ENCODE measurements at places on chromosomes 3 and 15. TPM values are rescaled to one million over a fixed set of nuclear protein-coding genes. Genes with fewer than 3 reads are reported as not detected.

GNL3 gene
- total RNA-seq: 99.9 TPM

LPCAT4 gene
- 6.3 TPM for total RNA-seq

SLC35A5 gene
- total RNA-seq: 35.3 TPM

ASB14 gene
- not detected for total RNA-seq

ALDH1L1 gene
- not detected for total RNA-seq

DOCK3 gene
- 0.17 TPM for total RNA-seq

- H3K4me3 ChIP-seq: no peak overlapping the region
- no peaks in the 10 kb centered on the region for H3K27me3 ChIP-seq
- H3K4me1 ChIP-seq: peaks cover 5% of the 10 kb centered on the region
- H3K36me3 ChIP-seq: no peaks in the 10 kb centered on the region
- no peak for DNase-seq
These were observed 244.1 kb upstream of the NR2E3 start for GRCh38 chr15:71566226-71566625.

DNA sequence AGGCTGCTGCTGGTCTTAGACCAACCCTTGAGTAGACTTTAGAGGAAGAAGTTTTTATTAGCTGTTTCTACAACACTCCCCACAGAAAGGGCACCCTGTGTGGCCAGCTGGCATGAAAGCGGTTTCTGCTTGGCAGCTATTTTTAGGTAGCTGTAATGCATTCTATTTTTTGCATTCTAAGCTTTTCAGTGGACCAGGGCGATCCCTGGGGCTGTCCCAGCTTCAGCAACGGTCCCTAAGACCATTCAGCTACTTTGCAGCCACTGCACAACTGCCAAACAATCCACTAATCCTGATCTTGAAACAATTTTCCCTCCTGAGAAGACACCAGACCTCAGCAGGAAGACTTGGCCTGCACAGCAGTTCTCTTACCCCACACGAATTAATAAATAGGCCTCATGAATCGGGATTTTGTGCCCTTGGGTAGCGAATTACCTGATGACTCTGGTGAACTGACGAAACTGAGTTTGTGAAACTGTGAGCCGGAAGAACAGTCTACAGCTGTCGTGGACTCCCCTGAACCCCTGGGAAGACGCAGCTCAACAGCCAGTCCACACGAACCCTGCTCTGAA lies 14.6 kb upstream of the TFRC start:
- no peaks in the 10 kb centered on the region for H3K4me1 ChIP-seq
- H3K36me3 ChIP-seq: no peaks in the 10 kb centered on the region
- no peak overlapping the region for H3K27ac ChIP-seq
- no peak overlapping the region for H3K4me3 ChIP-seq
- H3K27me3 ChIP-seq: peaks cover 2% of the 10 kb centered on the region

DNA sequence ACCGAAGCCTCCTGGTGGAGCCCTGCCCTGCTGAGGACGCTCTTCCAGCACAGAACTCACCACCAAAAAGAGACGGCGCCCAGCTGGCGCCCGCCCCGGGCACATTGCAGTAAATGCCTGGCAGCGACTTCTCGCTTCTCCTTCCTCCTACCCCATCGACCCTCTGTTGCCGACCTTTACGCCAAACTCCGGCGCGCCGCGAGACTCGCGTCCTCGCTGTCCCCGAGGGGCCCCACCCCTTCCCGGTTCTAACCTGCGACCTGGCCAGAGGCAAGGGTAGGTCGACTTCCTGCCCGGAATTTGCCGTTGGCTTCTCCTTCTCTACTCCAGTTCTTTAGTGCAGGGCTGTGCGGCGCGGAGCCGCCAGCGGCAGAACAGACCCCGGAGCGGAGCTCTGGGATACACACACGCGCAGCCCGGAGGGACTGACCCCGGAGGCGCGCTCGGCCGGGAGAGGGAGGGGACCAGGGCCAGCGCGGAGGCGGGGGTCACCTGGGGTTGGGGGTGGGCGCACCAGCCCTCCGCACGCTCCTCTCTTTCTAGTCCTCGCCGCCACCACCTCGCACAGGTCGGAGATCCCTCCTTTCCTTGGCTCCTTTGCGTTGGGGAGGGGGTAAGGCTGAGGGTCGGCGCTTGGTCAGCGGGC lies 226.6 kb upstream of the AZI2 start:
- H3K27me3 ChIP-seq: peaks cover 31% of the 10 kb centered on the region
- no peak for DNase-seq
- no peaks in the 10 kb centered on the region for H3K36me3 ChIP-seq
- H3K27ac ChIP-seq: no peak overlapping the region

GRCh38 chr3:4467522-4467867 lies 426 bp upstream of the SUMF1 start:
- peak overlapping the region; percentile 49 for H3K4me3 ChIP-seq
- H3K27ac ChIP-seq: peak overlapping the region; percentile 72
- H3K4me1 ChIP-seq: no peaks in the 10 kb centered on the region

All from fibroblast of lung (primary cell).